ENCODE measurements at places on chromosomes 16 and 17. TPM values are rescaled to one million over a fixed set of nuclear protein-coding genes. Genes with fewer than 3 reads are reported as not detected.

PLXDC1 gene
- not detected for total RNA-seq

TK2 gene
- total RNA-seq = 22.1 TPM

NT5M gene
- total RNA-seq = 1.3 TPM

MPG gene
- 105 TPM for total RNA-seq

UMOD gene
- not detected for total RNA-seq

Data from hair follicular keratinocyte (primary cell).